ENCODE measurements at places on chromosomes 3 and 15. TPM values are rescaled to one million over a fixed set of nuclear protein-coding genes. Genes with fewer than 3 reads are reported as not detected.

The IQCF5 gene
- total RNA-seq, result not detected

The ANKUB1 gene
- not detected for total RNA-seq

The THAP10 gene
- total RNA-seq, result 2.1 TPM

The AMOTL2 gene
- total RNA-seq, result 193 TPM

The SV2B gene
- not detected for total RNA-seq

The USP13 gene
- total RNA-seq, result 5.3 TPM

The TNNC1 gene
- total RNA-seq, result not detected

The NDN gene
- total RNA-seq, result 109 TPM

The BMF gene
- total RNA-seq, result 0.36 TPM

The OR5K3 gene
- total RNA-seq, result not detected

The PATL2 gene
- total RNA-seq, result not detected

The ATP13A3 gene
- 581 TPM for total RNA-seq
